Tongue (tissue), 3 donors: ENCODE measurements at places on chromosomes 7 and 10.

DNA sequence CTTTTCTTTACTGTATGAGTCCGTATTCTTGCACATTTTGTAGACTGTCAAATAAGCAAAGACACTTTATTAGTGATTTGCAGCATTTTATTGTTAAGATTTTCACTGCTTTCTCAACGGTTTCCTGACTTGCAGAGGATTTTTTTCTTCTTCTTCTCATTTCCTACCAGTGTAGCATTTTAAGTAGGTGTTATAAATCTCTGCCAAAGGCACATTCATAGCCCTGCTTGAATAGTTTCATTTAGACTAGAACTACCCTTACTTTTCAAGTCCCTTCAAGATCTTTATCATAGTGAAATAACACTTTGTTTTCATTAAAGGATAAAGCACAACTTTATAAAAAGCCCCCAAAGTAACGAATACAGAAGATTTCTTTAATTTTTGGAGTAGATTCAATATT, 271.4 kb downstream of the TSPAN12 start:
- no peak for DNase-seq

GRCh38 chr10:102668326-102669107, 24.2 kb downstream of the TRIM8 start:
- DNase-seq: peak; percentile 92

- DNase-seq: no peak
Measured at GRCh38 chr7:36788825-36789470, 64.7 kb upstream of the AOAH start.

DNA sequence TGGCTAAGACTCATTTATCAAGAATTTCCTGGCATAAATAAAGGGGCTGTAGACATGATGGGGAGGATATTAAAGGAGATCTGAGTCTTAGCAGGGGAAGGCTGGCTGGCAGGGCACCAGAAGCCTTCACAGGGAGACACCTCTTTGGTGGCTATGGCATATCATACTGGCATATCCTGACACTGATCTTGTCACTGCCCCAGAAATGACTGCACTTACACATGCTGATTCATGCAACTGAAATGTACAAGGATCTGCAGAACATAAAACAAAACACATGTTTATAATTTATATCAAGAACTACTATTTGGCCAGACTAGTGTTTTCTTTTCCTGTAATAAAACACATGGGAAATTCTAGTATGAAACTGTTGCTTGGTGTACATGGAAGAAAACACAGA, 5.5 kb upstream of the LIPN start:
- DNase-seq: peak; percentile 6

DNA sequence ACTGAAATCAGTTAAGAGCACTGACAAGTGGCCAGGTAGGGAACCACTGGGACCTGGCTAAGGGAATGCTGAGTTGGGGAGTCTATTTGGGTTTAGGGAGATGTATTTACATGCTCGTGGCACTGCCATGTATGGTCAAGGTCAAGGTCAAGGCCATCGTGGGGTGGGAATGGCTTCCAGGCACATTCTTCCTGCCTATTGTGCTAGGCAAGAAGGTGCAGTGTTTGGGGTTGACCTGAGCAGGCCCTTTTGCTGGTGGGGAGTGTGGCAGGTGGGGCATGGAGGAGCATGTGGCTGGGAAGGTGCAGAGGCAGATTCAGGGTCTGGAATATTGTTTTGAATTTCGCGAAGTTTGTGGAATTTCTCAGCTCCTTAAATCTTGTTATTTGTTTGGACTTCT, 17.8 kb downstream of the FAM241B start:
- no peak for DNase-seq

DNA sequence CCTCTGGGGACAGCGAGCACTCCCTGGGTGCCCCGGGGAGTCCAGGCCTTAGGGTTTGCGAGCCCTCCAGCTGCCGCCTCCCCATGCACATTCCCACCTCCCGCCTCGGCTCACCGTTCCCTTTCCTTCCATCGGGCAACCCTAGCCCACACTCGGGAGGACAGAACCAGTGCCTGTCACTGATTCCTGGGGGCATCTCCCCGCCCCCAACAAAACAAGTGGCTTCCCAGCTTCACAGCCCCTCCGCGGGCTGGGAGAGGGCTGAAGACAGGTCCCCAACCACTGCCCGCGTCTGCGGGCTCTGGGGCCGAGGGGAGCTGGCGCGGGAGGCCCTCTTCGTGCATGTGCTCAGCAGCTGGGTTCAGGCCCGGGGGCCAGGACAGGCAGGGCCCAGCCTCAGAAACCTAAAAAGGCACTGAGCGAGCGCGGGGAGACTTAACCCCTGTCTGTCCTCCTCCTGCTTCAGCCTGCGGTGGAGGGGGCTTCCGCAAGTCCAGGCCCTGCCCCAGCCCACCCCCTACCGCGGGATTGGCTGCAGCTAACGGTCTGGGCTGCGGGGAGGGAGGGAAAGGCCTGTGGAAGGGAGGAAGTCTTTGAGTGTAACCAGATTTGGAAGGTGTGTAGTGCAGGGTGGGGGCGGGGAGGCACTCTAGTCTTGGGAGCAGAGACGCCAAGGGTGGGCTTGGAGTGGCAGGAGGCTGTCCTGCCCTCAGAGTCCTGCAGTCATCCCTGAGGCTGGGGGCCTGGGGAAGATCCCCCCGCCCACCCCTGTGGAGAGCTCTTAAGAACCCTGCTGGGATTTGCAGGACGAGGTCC, 1.2 kb downstream of the FLNC start:
- DNase-seq: peak; percentile 95

DNA sequence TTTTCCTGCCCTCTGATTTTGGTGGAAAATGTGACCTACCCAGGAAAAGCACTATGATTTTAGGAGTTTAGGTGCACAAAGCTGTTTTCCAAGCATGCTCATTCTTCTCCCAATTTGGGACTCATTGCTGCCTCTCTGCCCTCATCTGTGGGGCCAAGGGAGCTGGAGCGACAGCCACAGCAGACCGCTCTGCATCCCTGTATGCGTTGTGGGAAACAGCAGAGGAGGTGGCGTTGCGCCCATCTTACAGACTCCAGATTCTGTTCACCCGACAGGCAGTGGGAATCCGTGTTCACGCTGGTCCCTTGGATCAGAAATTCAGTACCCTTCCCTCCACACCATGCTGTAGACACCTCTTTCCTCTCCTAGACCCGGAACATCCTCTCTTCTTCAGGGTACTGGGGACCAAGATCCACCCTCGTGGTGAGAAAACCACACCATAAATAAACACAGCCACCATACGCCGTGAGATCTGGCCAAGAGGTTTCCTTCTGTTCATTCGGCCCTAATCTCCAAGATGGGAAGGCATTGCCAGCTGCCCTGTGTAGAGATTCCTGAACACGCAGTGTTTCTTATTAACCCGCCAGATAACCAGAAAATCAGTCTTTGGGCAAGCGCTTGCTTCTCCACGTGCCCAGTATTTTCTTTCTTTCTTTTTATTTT, 87.9 kb downstream of the CUX1 start:
- no peak for DNase-seq

- DNase-seq: peak; percentile 29
Measured at GRCh38 chr7:25495342-25496250, 267.3 kb upstream of the NPVF start.
